Choroid plexus epithelial cell (primary cell): ENCODE measurements at places on chromosomes 16 and 17.

DNA sequence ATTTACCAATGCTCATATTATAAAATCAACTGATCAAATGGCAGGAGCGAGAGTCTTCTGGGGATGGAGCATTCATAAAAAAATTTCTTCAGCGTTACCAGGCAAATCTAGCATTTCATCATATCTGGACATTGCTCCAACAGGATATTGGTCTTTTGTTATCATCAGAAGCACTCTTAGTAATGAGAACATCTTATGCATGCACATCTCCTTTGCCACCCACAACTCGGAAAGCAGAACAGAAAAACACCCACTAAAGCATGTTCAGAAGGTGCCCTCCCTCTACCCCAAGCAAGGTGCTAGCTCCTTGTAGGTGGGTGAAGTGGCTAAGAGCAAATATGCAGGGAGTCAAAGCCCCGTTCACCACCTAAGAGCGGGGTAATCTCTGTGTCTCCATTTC is 18.9 kb downstream of the ARHGAP17 start:
- DNase-seq: peak; percentile 26

DNA sequence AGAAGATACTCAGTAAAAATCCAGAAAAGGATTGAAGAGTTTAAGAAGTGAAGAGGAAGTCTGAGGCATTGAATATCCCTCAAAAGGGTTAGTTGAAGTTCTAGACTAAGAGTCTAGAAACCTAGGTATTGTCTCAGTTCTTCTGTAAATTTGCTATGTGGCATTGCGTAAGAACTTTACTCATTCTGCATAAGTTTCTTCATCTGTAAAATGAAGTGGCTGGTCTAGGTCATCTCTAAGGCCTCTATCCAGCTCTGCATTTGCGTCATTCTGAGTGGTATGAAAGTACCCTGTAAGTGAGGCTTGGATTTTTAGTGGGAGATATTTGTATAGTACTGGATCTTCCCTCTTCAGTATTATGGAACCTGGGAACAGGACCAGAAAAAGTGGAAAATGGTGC is 130.2 kb downstream of the MYO1D start:
- DNase-seq: peak; percentile 80

GRCh38 chr17:42669977-42670788 is 6.6 kb downstream of the PLEKHH3 start:
- DNase-seq: peak; percentile 45

GRCh38 chr17:4701116-4701515 is 2.8 kb downstream of the PELP1 start:
- no peak for DNase-seq

GRCh38 chr17:50638966-50639713 is 4.5 kb downstream of the ABCC3 start:
- peak; percentile 93 for DNase-seq

- no peak for DNase-seq
These were observed 63.9 kb downstream of the SHISA9 start for GRCh38 chr16:12965274-12965804.

- DNase-seq: no peak
These were observed 192.8 kb upstream of the CHMP6 start for GRCh38 chr17:80798595-80799537.

GRCh38 chr17:74478420-74479100 is 12.1 kb downstream of the CD300A start:
- no peak for DNase-seq

GRCh38 chr17:39080421-39081078 is 70.9 kb downstream of the PLXDC1 start:
- DNase-seq: peak; percentile 45

DNA sequence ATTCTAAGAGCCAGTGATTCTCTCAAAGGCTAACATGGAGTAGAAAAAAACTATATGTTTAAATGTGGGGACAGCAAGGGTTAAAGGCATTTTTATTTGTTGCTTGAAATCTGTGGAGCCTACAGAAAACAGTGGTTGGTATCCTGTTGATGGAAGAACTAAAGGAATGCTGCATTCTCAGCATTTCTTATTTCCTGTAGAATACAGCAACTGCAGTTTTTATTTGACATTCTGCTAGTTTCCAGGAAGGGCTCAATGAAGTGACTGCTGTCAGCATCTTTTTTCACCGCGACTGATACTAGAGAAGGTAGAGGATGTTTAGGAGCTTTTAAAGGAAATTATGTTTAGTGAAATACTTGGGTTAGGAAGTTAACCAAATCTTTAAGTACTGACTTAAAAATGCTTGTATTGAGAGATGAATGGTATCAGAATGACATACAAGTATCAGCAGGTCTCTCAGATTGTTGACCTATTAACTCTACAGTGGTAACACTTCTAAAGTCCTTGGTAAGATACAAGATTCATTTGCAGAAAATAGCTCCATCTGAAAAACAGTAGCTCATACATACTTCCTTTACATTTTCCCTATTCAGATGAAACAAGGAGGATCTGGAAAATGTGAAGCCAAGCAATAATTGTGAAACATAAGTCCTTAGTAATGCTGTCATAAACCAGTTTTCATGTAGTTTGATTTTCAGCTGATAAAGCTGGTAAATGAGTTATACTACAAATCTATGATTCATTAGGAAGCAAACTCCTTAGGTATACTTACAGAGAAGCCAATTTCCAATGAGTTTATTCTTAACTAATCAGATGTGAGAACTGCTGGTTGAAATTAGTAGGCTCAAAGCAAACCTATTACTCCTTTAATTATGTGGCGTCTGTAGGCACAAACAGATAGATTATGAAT is 15.2 kb downstream of the CLTC start:
- DNase-seq: peak; percentile 56

- DNase-seq: no peak
These were observed 38.1 kb downstream of the MRPS23 start for GRCh38 chr17:57811638-57812280.

DNA sequence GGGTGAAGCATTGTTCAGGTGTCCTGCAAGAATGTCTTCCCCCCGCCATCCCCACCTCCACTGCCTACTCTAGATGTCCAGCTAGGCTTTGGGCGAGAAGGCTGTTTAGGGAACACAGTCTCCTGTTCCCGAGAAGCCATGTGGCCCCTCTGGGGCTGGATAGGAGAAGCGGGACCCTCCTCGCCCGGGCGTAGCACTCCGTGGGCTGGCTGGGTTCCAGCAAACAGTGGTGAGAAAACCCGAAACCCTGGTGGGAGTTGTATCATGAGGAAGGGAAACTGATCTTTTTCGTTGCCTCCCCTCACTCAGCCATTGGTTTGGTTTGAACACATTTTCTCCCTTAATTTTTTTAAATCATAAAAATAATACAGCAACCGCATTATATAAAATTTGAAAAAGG is 56.6 kb downstream of the IRF8 start:
- no peak for DNase-seq

DNA sequence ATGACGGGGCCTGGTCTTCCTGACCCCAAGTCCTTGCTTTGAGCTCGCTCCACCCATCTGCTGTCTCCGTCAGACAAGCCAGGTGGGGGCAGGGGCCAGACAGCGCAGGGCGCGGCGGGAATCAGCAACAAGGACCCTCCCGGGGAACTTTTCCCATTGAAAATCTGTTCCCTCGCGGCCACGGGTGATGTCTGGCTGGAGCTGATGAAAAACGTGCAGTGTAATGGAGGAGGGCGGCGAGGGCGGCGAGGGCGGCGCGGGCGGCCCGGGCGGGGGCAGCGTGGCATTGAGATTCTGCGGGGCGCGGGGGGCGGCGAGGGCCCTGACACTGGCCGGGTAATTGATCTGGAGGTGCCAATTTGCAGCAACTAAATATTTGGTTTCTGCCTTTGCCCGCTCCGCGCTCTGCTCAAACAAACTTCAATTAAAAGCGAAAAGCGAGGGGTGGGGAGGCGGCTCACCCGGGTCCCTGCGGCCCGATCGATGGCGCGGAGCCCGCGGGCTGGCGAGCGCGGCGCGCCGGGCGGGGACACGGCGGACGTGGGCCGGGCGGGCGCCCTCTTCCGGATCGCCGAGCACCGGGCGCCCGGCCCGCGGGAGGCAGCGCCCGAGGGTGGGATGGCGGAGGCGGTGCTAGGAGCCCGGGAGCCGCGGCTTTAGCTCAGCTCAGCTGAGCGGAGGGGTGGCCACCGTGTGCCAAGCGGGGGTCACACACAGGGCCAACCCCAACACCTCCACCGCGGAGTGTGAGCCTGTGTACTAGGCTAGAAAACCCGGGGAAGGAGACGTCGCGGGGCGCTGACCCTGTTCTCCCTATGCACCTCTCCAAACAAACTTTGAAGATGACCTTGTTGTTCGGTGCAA is 32.4 kb downstream of the DCAKD start:
- peak; percentile 39 for DNase-seq

DNA sequence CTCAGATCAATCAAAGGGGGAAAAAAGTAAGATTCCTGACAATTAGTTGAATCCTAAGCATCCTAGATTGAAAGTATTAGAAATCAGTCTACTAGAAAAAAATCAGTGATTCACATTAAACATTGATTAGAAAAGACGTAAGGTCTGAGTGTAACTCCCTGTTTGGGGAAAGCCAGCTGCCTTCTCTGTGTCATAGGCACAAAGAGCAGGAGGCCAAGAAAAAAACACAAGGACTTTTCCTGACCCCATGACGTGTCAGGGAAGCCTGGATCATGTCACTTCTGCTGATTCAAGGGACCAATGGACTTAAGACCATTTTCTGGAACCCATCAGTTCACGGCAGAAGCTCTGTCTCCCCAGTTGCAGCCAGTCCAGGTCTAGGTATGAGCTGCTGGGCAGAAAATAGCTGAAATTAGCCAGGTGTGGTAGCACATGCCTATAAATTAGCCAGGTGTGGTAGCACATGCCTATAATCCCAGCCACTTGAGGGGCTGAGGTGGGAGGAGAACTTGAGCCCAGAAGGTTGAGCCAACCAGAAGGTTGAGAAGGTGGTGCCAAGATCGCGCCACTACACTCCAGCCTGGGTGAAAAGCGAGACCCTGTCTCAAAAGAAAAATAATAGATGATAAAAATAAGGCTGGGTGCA is 35.9 kb downstream of the RANBP10 start:
- peak; percentile 13 for DNase-seq

- DNase-seq: peak; percentile 73
These were observed 68.0 kb downstream of the AMFR start for GRCh38 chr16:56357241-56357764.

DNA sequence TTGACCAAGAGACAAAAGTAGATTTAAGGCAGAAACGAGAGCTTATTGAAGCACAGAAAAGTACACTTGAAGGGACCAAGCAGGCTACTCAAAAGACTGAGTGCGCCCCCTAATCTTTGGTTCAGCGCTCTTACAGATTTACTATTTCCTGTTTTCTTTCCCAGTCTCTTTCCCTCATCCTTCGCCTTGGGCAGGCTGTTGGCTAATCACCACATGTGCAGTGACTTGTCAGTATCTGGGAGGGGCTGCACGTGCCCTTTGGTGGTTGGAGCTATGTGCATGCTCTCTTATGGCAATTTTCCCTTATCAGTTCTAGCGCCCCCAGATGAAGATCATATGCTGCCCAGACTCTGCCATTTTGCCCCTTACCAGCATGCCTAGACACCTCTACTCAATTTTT is 35.4 kb upstream of the SHISA6 start:
- no peak for DNase-seq

- DNase-seq: peak; percentile 14
These were observed 49.3 kb upstream of the CACNG4 start for GRCh38 chr17:66915204-66915611.

GRCh38 chr17:19780846-19781245 is 32.7 kb upstream of the ALDH3A1 start:
- no peak for DNase-seq

DNA sequence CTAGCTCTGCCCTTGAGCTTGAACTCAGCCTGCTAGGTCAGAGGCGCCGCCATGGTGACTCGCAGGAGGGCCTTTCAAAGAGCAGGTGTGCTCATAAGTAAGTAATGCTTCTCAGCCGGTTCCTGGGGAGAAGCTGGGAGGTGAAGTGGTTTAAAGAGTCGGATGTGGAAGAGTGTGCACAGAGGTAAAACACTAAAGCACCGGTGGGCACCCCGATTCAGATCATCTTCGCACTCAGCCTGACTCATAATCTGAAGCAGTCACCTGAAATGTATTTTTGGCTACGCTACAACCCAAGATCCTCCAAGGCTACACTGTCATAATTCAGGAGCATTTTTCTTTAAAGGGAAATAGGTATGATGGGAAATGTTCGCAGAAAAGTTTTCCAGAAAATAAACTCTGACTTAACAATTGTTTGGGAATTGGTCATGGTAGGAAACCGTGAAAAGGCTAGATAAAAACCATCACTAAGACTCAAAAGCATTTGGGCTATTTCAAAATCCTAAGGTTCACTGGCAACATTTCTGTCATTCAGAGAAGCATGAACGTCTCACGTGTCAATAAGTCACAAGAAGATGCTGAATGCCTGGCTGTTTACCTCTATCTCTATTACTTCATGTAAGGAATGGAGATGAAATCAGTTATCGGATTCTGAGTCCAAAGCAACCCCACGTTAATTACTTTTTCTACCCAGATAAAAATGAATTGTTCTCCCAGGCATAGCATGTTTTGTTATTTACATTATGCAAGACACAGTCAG is 17.8 kb downstream of the CDH8 start:
- DNase-seq: no peak

GRCh38 chr17:65532101-65532890 is 29.2 kb downstream of the AXIN2 start:
- no peak for DNase-seq

DNA sequence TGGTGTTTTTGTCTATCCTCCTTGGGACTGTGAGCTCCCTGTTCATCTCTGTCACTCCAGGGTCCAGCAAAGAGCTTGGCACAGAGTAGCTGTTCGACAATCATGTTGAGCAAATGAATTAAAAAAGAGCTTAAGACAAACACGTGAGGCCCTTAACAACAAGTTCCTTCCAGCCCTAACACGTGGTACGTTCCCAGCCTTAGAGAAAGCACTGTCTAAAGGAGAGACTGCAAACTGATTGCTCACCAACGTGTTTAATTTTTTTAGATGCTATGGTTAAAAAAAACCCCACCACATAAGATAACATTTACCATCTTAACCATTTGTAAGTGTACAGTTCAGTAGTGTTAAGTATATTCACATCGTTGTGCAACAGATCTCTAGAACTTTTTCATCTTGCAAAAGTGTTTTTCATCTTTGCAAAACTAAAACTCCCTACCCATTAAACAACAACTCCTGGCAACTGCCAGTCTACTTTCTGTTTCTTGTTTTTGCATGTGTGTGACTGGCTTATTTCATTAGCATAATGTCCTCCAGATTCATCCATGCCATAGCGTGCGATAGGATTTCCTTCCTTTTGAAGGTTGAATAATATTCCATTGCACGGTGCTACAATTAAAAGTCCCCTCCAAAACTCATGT is 28.2 kb downstream of the LAT start:
- DNase-seq: peak; percentile 15
